ENCODE measurements at places on chromosomes 1 and 21.

DNA sequence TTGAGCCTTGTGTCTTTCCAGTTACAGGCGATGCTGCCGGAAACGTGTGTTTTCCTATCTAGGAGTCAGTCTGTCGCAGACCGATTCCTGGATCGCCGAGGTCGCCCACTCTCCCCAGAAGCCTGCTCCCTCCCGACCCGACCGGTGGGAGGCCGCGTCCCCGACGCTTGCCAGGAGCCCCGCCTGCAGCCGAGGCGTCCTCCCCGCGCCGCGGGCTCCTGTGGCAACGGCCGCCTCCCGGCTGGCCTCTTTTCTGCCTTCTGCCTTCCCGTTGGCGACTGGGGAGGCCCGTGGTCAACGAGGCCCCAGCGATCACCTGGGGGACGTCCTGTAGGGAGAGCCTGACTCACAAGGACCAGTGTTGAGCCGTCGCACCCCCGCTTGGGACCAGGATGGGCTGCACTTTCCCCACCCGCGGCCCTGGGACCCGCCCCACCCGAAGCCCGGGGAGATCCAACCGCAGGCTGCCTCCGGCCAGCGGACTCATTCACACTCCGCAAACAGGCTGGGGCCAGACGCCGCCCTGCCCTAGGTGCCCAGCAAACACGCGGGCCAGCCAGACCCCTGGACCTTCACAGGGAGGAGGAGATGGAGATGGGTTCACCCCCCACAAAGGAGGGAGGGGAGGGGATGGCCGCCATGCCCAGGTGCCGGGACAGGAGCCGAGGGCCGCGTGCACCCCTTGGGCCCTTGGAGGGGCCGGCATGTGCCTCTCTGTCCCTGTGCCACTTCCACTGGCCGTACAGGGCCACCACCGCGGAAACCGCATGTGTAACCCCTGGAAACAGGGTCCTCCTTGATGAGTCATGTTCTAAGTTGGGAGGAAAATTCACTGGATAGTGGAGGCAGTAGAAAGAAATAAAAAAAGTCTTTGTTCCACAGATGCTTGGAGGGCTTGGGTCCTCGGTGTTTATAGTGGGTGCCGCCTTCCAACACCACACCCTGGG lies 7.2 kb upstream of the COL6A1 start:
- no peak for DNase-seq

DNA sequence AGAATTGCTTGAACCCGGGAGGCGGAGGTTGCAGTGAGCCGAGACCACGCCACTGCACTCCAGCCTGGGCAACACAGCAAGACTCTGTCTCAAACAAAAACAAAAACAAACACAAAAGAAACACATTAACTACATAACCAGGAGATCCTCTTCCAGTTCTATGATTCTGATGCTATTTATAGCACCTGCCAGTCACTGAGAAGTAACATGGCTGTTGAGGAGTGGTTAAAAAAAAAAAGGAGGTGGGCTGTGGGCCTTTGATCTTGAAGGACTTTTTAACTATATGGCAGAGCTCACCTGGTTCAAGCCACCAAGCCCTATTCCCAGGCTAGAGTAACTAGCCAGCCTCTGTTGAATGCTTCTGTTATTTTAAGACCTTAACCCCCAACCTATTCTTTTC lies 148.8 kb downstream of the ZBTB18 start:
- no peak for DNase-seq

DNA sequence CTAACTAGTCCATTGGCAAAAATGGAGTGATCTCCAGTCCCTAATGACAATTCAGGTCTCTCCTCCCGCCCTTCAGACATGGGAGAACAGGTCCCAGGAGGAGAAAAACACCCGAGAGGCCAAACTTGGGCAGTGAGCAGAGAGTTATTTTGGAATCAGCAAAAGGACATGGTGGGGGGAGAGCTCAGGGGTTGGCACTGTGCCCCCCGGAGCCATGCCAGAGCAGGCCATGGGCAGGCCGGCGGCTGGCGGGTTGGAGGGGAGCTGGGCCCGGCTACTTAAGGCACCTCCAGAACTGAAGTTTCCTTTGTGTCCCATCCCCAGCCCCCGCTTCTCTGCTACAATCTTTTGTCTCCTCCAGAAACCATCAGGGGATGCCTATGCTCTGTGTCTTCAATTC lies 7.1 kb downstream of the LGR6 start:
- DNase-seq = no peak

GRCh38 chr1:210200124-210200736 lies 32.4 kb upstream of the SERTAD4 start:
- no peak for DNase-seq

GRCh38 chr1:213003256-213003655 lies 12.4 kb downstream of the ANGEL2 start:
- DNase-seq = no peak

- no peak for DNase-seq
Observed at GRCh38 chr1:206087091-206087490, 30.1 kb downstream of the AVPR1B start.

GRCh38 chr1:231181271-231181670 lies 19.4 kb downstream of the TRIM67 start:
- DNase-seq = no peak
